ENCODE measurements at places on chromosomes 2 and 18. TPM values are rescaled to one million over a fixed set of nuclear protein-coding genes. Genes with fewer than 3 reads are reported as not detected.

The CGREF1 gene
- total RNA-seq, result 6.9 TPM

The ST8SIA3 gene
- not detected for total RNA-seq

The REG3G gene
- not detected for total RNA-seq

The EEF1B2 gene
- total RNA-seq, result 572 TPM

The COL4A3 gene
- not detected for total RNA-seq

The PLEKHH2 gene
- total RNA-seq, result 27.0 TPM

The TUBB8B gene
- total RNA-seq, result not detected

The UXS1 gene
- 27.7 TPM for total RNA-seq

The ZNF24 gene
- 34.2 TPM for total RNA-seq

The BMP10 gene
- not detected for total RNA-seq

The STAT1 gene
- total RNA-seq, result 558 TPM

The C2orf15 gene
- 0.11 TPM for total RNA-seq

All from articular chondrocyte of knee joint (primary cell).